ENCODE measurements at places on chromosomes 11 and 22.

DNA sequence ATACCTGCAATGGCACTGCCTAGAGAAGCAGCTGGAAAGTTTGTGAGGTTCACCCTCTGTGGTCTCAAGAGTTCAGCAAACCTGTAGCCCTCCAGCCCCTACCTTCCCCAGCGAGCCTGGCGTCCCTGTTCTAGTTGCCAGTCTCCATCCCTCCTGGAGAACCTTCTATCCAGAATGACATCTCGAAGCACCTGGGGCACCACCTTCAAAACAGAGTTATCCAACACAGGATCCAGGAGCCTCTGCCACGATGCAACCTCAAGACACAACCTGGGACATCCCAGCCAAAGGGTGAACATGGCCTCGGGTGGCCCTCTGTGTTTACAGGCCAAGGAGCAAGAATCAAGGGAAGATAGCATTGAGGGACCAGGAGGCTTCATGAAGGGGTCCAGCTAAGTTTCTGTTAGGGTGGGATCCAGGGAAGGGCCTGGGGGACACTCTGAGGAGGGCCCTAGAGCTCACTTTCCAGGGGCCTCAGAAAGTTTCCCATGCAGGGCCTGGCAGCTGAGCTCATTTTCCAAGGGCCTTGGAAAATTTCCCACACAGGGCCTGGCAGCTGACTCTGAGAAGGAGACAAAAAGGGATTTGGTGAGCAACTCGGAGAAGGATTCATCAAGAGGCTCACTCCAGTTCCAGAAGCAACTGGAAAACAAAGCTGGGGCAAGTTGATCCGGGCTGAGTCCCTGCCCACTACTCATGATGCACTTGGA, 36.9 kb upstream of the SYT13 start:
- no peak for DNase-seq

GRCh38 chr22:39808081-39808480, 85.5 kb downstream of the ENTHD1 start:
- peak; percentile 55 for DNase-seq

DNA sequence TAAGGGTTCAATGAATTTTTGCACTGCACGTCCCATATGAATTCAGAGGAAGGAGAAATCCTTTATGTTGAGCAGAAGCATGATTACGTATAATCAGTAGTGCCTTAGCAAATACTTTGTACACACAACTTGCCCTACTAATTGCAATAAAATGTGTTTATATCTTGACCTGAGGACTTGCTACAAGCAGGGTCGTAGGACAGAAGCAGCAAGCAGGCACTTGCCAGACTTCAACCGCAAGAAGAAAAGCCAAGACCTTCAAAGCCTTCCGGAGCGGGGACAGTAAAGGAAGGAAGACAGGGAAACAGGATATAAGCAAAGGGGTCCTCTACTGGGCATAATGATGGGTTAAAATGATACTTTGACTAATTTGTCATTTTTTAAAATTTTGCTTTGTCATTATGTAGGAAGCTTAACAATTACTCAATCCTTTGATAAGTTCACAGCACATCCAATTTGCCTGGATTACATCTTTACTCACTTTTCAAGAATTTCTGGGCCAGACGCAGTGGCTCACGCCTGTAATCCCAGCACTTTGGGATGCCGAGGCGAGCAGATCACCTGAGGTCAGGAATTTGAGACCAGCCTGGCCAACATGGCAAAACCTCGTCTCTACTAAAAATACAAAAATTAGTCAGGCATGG, 23.2 kb upstream of the UBASH3B start:
- DNase-seq: no peak

DNA sequence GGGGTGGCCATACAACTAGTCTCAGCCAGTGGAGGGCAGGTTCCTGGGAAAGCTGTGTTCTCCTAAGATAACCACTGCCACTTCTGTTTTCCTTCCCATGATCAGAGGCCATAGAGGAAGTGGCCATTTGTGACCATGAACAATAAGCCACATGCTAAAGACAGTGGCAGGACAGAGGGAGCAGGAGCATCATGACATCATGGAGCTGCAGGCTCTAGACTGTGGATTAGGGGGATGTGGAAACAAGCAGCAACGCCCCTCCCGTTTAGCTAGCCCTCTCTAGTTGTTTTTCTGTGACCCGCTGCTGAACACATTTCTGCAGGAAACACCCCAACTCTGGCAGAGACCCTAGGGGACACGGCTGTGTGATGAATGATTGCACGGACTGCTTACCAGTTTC, 195.0 kb upstream of the NECTIN1 start:
- DNase-seq: no peak

- peak; percentile 45 for DNase-seq
These were observed 30.3 kb upstream of the NAP1L4 start for GRCh38 chr11:3022300-3022967.

GRCh38 chr22:38569181-38569971, 607 bp downstream of the DMC1 start:
- DNase-seq: peak; percentile 21

GRCh38 chr11:122556605-122557004, 98.9 kb upstream of the UBASH3B start:
- no peak for DNase-seq

- DNase-seq: no peak
These were observed 34.0 kb downstream of the SIK3 start for GRCh38 chr11:117064275-117064674.

- no peak for DNase-seq
These were observed 112.3 kb downstream of the IGLL1 start for GRCh38 chr22:23467721-23468294.

DNA sequence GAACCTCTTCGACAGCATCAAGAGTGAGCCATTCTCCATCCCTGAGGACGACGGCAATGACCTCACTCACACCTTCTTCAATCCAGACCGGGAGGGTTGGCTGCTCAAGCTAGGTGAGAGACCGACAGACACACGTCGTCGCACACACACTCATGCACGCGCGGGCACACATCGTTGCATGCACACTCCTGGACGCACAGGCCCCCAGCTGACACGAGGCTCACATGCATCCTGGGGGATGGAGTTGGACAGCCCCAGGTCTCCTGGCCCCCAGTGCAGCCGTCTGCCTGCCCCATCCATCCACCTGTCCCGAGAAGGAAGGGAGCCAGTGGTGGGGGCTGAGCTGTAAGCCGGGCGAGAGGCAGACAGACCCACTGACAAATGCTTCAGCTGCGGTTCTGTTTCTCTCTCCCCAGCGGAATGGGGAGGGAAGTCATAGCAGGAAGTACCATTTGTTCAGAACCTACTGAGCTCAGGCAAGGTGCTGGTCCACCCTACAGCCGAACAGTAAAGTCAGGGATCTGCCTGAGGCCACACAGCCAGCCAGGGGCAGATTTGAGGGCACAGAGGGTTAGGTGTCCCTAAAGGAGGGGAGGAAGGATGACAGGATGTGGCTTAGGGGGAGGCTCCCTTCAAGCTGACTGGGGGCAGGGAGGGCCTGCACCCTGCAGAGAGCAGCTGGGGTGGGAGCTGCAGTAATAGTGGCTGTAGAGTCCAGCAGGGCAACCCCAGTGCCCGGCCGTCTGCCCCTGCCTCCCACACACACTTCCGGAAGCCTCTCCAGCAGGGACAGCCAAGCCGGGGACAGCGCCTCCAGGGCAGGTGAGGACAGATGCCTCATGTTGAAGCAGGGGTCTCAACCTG, 27.1 kb downstream of the CYTH4 start:
- peak; percentile 74 for DNase-seq

GRCh38 chr11:44198146-44198724, 102.8 kb downstream of the EXT2 start:
- no peak for DNase-seq

- DNase-seq: no peak
These were observed 48.3 kb upstream of the PICALM start for GRCh38 chr11:86117001-86117711.

GRCh38 chr22:43007519-43008102, 7.3 kb downstream of the PACSIN2 start:
- peak; percentile 28 for DNase-seq

DNA sequence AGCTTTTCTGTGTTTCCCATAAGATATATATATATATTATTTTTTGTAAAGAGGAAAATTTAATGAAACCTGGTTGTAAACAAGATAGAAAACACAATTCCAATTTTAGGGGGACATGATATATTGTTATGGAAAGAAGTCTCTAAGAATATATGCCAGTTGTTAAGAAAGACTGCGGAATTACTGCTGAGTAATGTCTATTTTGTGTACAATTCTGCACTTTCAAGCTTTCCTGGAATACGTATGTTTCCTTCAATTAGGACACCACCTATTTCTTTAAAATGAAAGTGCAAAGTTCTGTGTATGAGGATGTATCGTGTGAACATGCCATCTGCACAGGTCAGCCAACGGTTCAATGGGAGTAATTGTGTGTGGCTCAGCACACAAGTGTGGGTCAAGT, 760.2 kb downstream of the BRD1 start:
- DNase-seq: no peak

DNA sequence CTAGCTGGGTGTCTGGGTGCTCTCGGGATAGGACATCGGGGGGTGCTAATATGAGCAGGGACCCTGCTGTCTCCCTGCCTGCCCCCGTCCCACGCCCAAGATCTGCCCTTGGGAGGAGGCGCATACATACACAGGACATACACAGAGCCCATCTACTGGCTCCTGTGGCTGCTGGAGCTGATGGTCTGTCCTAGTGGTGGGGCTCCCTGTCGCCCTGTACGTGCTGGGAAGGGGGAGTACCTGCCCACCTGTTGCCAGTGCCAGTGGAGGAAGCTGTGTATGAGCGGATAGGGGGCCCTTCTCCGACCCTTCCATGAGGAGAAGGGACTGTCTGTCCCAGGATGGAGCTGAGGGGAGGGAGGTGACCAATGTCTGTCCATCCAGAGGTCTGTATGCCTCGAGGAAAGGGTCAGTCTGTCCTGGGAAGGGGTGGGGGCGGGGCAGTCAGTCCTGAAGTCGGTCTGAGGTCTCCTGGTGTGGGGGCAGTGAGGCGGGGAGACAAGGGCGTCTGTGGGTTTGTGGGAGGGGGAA, 952 bp downstream of the TBC1D10A start:
- peak; percentile 31 for DNase-seq

- DNase-seq: peak; percentile 37
These were observed 754 bp downstream of the NUP50 start for GRCh38 chr22:45164270-45165088.

DNA sequence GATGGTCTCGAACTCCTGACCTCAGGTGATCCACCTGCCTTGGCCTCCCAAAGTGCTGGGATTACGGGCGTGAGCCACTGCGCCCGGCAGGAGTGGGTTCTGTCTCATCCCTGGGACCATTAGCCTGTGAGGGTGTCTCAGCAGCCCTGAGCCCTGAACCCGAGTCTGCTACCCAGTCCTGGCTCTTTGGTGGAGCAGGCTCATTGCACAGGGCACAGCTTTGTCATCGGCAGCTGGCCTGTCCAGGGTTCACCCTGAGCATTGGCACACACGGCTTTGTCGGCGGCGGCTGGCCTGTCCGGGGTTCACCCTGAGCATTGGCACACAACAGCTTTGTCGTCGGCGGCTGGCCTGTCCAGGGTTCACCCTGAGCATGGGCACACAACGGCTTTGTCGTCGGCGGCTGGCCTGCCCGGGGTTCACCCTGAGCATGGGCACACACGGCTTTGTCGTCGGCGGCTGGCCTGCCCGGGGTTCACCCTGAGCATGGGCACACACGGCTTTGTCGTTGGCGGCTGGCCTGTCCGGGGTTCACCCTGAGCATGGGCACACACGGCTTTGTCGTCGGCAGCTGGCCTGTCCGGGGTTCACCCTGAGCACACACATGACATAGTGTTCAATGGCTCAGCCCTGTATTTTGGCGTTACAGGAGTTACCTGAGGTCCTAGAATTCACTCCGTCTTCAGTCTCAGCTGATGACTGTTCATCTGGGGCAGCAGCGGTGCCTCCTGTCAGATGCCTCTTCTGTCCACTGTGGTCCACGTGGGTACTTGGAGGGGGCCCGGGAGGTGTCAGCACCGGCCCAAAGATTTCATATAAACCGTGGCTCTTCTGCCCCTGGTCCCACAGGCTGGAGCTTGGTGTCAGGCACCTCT, 1082.5 kb downstream of the BRD1 start:
- DNase-seq: no peak

GRCh38 chr11:58301576-58301975, 33.5 kb upstream of the OR10W1 start:
- no peak for DNase-seq

DNA sequence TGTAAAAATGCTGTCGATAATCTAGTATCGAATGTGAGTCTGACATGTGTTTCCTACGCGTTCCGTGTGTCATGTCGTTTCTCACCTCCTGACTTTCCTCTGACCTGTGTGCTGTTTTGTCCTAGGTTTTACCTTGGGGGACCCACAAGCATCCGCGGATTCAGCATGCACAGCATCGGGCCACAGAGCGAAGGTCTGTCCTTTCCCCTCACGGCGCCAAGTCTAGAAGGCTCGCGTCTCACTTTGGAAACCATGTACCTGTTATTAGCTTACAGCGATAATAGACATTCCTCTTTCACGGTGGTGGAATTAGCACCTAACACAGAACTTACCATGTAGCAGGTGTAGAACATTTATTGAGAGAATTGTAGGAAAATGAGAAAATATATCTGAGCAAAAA, 28.6 kb downstream of the SAMM50 start:
- no peak for DNase-seq

- DNase-seq: no peak
These were observed 11.6 kb downstream of the TUBGCP6 start for GRCh38 chr22:50233223-50233622.

DNA sequence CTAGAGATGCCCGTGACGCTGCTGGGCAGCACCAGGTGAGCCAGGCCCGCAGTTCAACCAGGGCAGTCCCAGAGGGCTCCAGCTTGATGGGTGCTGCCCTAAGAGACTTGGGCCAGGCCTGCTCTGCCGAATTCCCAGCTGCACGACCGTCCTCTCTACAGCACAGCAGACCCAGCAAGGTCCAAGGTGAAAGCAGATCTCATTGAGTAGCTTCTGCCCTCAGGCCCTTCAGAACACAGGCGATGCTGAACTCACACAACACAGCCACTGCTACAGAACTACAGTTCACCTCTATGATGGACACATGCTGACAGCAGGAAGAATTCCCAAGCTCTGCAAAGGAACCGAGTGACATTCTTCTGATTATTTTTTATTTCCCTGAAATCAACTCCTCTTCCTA, 81.6 kb downstream of the MICAL3 start:
- DNase-seq: no peak

GRCh38 chr11:68835328-68835727, 6.4 kb downstream of the CPT1A start:
- DNase-seq: no peak

DNA sequence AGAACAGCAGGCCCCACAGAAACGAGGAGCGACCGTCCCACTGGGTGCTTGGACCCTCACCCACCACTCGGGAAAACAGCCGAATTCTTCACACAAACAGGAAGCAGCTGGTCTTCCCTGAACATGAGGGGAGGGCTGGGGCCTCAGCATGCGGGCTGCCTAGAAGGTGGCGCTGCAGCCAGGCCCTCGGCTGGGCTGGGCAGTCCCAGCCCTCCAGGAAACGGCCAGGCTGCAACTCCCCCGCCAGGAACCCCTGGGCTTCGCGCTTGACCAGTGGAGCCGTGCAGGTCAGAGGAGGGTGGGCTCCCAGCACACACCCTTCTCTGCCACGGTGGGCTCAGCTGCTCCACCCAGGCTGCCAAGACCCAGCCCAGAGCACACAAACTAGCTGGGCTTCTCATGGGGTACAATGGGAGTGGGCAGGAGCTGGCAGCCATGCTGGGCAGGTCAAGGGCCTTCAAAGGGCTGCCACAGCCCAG, 29.6 kb downstream of the IGF2 start:
- DNase-seq: no peak

- peak; percentile 25 for DNase-seq
These were observed 328.1 kb upstream of the MPPED2 start for GRCh38 chr11:30914143-30914762.

- DNase-seq: no peak
These were observed 1291.7 kb downstream of the BRD1 start for GRCh38 chr22:48535868-48536540.
